BJ (cell line): ENCODE measurements at places on chromosomes 16 and 17. TPM values are rescaled to one million over a fixed set of nuclear protein-coding genes. Genes with fewer than 3 reads are reported as not detected.

DNA sequence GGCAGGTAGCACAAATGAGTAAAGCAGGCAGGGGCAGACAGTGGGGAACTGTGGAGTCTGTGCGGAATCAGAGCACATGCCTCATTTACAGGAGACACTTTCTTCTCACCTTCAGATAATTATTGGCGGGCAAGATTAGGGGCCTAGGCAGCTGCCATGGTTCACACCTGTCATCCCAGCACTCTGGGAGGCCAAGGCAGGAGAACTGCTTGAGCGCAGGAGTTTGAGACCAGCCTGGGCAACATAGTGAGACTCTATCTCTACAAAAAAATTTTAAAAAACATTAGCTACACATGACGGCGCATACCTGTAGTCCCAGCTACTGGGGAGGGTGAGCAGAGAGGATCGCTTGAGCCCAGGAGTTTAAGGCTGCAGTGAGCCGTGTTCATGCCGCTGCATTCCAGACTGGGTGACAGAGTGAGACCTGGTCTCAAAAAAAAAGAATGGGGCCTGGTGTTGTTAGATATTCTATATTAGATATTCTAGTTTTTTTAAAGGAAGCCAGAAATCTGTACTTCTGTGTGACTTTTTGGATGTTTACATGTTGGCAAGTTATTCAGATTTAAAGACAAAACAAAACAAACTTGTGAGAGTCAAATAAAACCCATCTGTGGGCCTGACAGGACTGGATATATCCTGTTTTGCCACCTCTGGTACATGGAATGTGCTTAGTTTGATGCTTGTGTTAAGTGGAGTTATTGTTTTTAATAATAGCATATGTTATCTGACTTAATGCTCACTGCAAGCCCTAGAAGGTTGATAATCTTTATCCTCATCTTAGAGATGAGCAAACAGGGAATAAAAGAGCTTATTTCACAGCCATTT is 4.9 kb upstream of the LPCAT2 start:
- DNase-seq: no peak

The TOP3A gene
- 10.2 and 13.0 TPM in 2 replicates for polyA plus RNA-seq

The CASKIN2 gene
- polyA plus RNA-seq: 2.3 and 4.8 TPM in 2 replicates

DNA sequence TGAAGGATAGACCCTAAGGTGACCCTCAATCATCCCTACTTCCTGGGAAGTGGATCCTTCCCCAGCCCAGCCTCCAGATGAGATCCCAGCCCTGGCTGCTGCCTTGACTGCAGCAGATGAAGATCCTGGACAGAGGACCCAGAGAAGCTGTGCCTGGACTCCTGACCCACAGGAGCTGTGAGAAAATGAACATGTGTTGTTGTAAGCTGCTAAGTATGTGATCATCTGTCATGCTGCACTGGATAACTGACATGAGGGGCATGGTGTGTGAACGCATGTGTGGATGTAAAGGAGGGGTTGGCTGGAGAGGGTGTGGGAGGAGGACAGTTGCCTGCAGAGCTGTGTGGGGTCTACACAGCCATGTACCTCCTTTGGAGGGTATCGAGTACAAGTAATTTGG is 69.3 kb downstream of the SLC5A11 start:
- DNase-seq: no peak

The TAT gene
- not detected in 2 replicates for polyA plus RNA-seq

The NXPH3 gene
- polyA plus RNA-seq: 5.0 and 9.3 TPM in 2 replicates

DNA sequence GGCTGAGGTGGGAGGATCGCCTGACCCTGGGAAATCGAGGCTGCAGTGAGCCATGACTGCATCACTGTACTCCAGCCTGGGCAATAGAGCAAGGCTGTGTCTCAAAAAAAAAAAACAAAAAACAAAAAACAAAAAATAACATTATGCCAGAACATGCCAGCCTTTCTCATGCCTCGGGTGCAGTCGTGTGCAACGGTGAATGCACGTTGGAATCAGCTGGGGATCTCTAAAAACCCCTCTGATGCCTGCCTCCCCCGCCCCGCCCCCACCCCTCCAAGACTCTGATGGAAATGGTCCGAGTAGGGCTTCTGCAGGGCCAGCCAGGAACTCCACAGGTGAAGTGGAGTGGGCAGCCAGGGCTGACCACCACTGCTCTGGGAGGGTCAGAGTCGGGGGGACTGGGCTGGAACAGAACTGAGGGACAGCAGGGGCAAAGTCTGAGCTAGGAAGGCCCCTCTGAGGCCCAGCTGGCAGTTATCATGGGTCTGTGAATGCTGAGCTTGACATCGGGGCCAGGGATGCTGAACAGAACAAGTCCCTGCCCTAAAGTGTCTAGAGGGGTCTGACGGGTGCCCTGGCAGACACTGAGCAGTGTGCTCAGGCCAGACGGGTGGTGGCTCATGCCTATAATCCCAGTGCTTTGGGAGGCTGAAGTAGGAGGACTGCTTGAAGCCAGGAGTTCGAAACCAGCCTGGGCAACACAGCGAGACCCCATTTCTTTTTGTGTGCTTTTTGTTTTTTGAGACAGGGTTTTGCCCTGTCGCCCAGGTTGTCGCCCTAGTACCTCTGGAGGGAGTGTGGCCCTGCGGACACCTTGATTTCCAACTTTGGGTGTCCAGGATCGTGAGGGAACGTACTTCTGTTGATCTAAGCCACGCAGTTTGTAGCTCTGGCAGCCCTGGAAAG is 193.4 kb upstream of the GSE1 start:
- DNase-seq: no peak

The HSD17B2 gene
- 0.60 and 0.81 TPM in 2 replicates for polyA plus RNA-seq

The ACE gene
- polyA plus RNA-seq: 1.9 and 3.1 TPM in 2 replicates

DNA sequence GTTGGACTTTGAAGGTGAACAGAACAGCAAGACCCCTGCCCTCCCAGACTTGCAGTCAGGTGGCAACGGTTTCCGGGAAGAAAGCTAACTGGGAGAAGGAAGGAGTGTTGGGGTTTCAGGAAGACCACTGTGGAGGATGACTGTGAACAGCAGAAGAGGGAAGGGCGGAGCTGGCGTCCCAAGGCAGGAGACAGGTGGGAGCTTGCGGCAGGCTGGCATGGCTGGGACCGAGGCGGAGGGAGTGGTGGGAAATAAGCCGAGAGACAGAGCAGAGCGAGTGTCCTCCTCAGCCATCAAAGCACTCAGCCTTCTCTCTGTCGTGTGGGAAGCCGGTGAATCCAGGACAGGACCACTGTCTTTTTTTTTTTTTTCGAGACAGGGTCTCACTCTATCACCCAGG is 108.5 kb upstream of the CACNG5 start:
- DNase-seq: no peak

The SLC6A2 gene
- polyA plus RNA-seq: not detected in 2 replicates

The ENDOV gene
- 19.5 and 29.8 TPM in 2 replicates for polyA plus RNA-seq

The HBA1 gene
- 0.20 TPM in 1 of 2 replicates, not detected in the other for polyA plus RNA-seq

The OR1F1 gene
- 0.33 and 0.64 TPM in 2 replicates for polyA plus RNA-seq

- DNase-seq: no peak
Observed at GRCh38 chr17:48520631-48521079, 10.2 kb downstream of the HOXB1 start.

DNA sequence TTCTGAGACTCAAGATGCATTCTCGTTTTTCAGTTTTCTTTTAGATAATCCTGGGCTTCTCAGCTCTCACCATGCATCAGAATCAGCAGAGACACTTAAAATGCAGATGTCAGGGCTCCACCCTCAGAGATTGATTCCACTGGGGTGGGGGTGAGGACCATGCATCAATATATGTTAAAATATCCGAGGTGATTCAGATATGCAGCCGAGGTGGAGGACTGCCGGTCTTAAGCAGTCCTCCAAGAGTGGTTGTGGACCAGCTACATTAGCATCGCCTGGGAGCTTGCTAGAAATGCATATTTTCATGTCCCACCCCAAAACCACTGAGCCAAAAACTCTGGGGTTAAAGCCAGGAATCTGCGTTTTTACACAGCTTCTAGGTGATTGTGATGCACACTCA is 501.3 kb downstream of the CDH13 start:
- DNase-seq: no peak

GRCh38 chr16:22813948-22814710 is at the start of gene HS3ST2:
Gene HS3ST2, plus strand, starts transcription at chr16:22814162. Its CDS starts 449 bp downstream, at chr16:22814611.
- DNase-seq: no peak

GRCh38 chr17:82287013-82287867 is 13.7 kb upstream of the CSNK1D start:
- DNase-seq: no peak

DNA sequence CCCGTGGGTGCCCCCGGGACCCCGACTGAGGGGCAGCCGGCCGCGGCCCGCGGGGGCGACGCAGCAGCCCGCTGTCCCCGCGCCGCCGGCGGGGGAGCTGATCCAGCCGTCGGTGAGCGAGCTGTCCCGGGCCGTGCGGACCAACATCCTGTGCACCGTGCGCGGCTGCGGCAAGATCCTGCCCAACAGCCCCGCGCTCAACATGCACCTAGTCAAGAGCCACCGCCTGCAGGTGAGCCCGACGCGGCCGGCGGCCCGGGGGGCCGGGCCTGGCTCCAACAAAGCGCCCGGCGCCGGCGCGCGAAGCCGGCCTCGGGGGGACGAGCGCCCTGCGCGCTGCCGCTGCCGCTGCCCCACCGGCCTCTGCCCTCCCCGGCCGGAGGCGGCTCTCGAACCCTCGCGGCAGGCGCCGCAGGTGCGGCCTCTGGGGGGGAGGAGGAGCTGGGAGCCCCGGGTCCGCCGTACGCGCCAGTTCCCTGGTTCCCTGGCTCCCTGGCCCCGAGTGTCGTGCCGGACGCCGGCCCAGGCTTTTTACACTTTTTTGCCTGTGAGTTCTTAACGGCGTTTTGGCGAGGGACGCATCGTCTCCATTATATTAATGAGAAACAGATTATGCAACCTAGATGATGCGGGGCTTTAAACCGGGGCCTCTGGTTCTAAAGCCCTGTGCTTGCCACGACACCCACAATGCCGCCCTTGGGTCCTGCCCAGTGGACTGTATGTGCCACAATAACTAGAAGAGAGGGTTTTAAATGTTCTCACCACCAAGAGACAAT is 521 bp downstream of the ATMIN start:
- no peak for DNase-seq

GRCh38 chr16:15954814-15955151 is 5.4 kb downstream of the ABCC1 start:
- no peak for DNase-seq

- DNase-seq: no peak
Observed at GRCh38 chr17:7888184-7888920, at the start of gene CHD3. Gene CHD3, plus strand, starts transcription at chr17:7888789. Its CDS starts 212 bp downstream, at chr17:7889001.

- no peak for DNase-seq
Observed at GRCh38 chr17:75191584-75191983, 8.8 kb upstream of the SUMO2 start.

- DNase-seq: no peak
Observed at GRCh38 chr16:11401161-11402050, 56.1 kb downstream of the RMI2 start.

The HSD3B7 gene
- 15.4 and 25.0 TPM in 2 replicates for polyA plus RNA-seq

The KRTAP4-6 gene
- polyA plus RNA-seq: not detected in 2 replicates

- no peak for DNase-seq
Observed at GRCh38 chr16:27638833-27639560, 89.1 kb downstream of the KATNIP start.

DNA sequence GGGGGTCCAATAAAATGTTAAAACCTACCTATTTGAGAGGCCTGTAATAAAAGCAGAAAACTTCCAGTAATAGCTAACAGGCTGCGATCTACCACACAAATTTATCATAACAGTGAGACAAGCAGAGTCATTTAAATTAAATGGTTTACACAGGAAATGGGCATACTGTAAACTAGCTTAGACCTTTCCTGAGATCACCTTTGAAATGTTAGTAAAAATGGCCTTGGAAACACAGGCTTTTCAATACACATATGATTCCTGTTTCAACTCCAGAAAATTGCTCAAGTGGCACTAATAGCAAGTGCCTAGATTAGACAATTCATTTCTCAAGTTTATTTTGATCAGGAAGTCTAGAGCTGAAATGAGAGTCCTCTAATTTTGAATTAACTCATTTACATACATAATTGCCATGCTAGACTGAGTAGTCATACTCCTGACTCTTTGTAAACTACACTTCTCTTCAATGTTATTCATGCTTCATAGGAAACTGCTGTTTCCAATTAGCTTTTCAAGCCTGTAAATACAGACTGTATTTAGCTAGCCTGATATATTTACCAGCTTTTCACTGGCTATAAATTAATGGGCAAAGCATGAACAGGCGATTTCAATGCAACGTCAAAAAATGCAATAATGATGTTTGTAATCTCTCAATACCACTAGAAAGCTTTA is 43.3 kb downstream of the PARN start:
- DNase-seq: no peak

- peak; percentile 76 for DNase-seq
Observed at GRCh38 chr17:81553616-81554181, 1.5 kb upstream of the FAAP100 start.

The CDR2L gene
- polyA plus RNA-seq: 12.5 and 19.6 TPM in 2 replicates
